ENCODE measurements at places on chromosomes 11 and 22.

- no peak for DNase-seq
These were observed 47.5 kb upstream of the C11orf87 start for GRCh38 chr11:109374441-109374840.

- no peak for DNase-seq
These were observed 3.0 kb downstream of the CDKN1C start for GRCh38 chr11:2882396-2883110.

GRCh38 chr11:93700830-93701229, 39.3 kb downstream of the CEP295 start:
- DNase-seq = no peak

- no peak for DNase-seq
These were observed 26.6 kb downstream of the CCDC90B start for GRCh38 chr11:83259559-83259958.

DNA sequence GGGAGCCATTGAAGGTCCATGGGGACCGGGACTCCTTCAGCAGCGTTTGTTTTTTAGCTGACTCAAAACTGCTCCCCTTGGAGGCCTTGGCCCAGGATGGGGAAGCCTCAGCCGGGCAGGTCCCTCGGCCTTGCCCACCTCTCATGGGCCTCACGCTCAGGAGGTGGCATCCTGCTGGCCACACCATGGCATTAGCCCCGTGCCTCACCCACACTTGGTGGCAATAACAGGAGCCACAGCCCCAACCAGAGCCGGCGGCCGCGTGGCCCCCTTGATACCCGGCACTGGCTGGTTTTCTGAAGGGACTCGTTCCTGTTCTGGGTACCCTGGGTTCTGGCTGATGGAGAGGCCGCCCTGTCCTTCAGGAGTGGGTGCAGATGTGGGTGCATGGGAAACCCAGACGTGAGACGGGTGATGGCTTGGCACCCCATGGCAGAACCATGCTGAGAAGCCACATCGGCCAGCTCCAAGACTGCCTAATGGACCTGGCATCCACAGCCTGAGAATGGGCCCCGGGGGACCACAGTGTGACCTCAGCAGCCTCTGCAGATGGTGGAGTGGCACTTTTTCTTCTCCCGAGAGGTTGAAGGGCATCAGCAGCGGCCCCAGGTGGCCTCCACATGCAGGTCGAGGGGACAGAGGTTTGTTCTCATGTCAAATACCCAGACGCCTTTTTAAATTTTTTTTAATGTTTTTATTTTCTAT, 49.8 kb upstream of the PPARA start:
- DNase-seq = no peak

DNA sequence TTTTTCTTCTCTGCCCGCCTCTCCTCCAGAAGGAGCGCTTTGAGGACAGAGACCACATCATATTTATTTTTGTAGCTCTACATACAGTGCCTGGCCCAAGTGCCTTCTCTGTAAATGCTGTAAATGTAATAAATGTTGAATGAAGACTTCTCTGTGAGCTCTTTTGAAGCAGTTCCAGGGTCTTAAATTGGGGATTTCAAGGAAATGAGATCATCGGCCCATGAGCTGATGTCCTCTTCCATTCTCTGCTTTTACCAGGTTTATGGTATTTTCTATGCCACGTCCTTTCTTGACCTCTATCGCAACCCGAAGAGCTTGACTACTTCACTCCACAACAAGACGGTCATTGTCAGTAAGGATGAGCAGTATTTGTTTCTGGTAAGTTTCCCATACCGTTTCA, 165.7 kb upstream of the SORL1-AS1 start:
- no peak for DNase-seq

DNA sequence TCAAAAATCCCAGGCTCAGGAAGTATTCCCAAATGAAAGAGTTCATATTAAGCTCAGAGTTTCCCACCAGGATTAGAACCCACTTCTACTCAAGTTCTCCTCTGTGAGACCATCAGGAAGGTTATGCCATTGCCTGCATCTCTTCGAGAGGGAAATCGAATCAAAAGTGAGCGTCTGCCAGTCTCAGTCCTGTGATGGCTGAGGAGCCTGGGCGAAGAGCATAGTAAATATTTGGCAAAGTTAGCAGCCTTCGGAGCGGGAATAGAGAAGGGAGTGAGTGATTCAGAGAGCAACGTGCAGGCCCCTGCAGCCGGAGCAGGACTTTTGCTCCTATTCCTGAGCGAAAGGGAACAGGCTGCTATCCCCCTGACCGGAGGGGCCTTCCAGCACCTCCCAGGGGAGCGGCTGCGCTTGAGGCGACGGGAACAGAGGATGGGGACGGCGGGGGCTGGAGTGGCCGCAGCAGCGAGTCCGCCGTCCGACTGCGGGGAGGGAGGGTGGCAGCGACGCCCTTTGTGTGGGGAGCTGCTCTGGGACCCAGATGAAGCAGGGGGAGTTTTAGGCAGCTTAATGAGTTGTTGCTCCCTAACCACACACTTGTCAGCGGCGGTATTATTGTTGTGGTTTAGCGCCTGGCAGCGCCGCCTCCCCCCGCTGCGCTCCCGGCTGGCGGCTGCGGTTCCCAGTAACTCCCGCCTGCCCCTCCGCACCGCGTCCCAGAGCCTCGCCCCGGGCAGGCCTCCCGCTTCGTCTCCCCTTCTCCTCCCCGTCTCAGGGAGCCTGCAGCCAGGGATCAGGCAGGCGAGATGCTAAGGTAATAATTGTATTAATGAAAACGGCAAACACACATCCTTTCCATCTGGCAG, 21.7 kb upstream of the NRGN start:
- DNase-seq = peak; percentile 62

GRCh38 chr11:123239191-123240150, 44.4 kb upstream of the CLMP start:
- DNase-seq = no peak

DNA sequence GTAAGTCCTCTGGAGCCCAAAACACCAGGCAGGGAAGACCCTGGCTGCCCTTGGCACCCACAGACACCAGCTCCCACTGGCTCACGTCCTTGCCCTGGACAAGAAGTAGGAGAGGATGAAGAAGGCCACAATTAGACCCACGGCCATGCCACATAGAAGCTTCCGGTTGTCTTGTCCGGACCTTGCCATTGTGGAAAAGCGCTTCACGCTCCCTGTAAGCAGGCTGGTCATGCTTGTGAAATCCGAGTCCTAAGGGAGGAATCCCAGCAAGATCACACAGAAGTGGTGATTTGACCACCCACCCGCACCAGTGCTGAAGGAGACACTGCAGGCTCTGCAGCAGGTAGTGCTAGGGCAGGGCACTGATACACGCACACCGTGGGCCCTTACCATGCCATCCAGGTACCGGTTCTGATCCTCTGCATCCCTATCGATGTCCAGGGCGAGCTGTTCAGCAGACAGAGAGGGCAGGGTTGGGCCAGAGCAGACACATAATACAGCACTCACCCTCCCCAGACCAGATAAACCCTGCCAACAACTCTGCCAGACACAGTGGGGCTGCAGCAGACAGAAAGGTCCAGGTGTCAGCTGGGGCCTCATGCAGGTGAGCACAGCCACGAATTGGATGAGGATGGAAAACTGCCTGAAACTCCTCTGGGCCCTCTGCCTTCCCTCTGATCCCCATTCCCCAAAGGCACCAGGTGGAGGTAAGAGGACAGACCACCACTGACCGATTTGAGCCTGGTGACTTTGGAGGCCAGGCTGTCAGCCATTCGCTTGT, 1.8 kb downstream of the BET1L start:
- peak; percentile 24 for DNase-seq

DNA sequence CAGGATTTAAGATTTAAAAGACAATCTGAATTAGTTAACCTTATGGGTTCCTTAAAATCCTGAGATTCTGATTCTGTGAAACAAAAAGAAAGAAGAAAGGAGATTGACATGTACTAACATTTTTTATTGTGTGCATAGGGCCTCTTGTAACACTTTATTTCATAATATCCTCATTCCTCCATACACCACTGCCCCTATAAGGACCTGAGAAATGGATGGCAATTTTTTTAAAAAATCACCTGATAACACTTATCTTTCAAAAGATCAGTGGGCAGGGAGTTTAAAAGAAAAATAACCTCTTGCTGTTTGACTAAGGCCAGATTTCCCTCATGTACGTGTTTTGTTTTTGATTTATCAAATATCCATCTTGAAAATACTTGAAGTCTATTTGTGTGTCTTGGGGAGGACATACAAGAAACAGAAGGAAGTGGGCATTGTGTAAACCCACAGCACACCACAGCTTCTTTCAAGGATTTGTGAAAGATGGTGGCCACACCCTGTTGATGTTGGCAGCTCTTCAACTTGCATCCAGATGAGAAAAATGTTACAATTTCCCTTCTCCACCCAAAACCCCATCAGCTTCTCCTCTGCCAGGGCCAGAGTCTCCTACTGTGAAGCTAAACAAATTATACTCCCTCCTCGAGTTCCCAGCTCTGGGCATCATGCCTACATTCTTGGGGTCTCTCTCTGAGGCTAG, 35.0 kb upstream of the MPEG1 start:
- peak; percentile 71 for DNase-seq

- DNase-seq = no peak
These were observed 887 bp downstream of the IRF7 start for GRCh38 chr11:614623-615503.

All from Right ventricle myocardium superior (tissue), 1 donor.